ENCODE measurements at places on chromosomes 7 and 10.

- no peak for DNase-seq
Measured at GRCh38 chr7:45390731-45391130, 183.4 kb upstream of the ADCY1 start.

DNA sequence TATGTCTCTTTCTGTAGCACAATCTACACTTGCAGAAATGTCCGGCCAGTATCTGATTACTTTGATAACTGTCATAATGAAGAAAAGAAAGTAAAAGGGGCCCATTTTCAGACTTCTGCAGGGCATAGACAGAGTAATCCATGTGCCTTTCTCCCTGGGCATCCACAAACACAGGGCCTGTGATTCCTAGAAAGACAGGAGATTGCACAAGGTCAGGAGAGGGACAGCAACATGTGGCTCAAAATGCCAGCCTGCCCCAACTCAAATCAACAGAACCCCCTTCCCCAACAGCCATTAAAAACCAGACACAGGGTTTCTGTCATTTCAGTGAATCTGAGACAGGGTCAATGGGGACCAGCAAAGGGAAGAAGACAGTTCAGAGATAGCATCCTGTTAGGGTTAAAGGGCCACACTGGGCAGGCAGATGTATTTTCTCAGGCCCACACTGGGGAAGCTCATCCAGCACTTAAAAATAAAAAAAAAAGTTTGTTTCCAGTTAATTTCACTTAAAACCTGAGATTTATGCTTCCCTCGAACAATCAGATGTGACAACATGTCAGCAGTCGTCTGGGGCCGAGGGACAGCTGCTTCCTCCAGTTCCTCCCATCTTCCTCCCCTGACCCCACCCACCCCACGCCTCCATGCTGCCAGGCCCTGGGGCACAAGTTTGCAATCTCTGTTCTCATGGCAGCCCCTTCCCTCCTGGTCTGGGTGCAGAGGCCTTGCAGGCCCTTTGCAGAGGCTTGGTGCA lies 30.7 kb upstream of the ACSL5 start:
- peak; percentile 14 for DNase-seq

GRCh38 chr10:113161066-113161465 lies 211.0 kb downstream of the TCF7L2 start:
- no peak for DNase-seq

DNA sequence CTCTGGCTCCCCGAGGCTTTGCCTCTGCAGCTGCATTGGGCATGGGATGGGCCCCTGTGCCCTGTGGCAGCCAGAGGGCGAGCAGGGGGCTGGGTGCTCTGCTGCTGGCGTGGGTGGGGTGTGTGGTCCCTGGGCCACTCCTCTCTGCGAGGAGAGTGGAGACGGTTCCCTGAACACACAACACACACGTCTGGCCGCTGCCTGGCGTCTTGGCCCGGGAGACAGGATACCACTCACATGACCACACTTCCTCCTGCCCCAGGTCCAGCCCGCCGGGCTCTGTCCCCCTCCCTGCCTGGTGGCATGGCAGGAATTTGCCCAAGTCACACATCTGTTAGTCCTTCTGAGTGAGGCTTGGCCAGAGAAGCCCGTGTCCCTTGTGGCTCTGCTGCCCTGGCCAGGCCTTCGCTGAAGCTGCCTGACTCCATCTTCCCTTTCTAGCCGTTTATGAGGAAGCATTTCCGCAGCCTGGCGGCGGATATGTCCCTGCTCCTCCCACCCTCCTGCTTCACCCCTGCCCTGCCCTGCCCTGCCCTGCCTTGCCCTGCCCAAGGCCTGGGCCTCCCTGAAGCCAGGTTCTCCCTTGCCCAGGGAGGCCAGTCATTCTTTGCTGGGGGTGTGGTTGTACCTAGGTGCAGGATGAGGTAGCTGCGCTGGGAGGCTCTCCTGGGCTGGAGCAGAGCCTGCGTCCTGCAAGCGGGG lies 3.0 kb downstream of the BRI3 start:
- DNase-seq = peak; percentile 73

All from KBM-7 (cell line).